Lung microvascular endothelial cell (primary cell): ENCODE measurements at places on chromosomes 12 and 14. TPM values are rescaled to one million over a fixed set of nuclear protein-coding genes. Genes with fewer than 3 reads are reported as not detected.
A peak's percentile ranks its signal among the peaks of the same experiment; 100 is the strongest.

DNA sequence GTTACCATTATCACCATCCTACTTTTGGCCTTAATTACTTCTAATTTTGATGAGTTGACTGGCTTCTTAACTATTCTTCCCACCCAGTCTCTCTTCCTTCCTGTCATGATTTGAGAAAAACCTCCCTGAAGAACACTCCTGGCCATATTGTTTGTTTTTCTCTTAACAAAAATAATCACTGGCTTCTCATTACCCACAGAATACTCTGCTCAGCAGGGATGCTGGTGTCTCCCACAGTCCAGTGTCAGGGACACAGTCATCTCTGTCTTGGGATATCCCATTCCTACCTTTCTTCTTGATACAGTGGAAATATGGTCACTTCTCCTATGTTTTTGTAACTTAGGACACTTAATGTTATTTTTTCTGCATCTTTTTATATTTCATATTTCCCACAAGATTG lies 103.7 kb downstream of the SRGAP1 start:
- no peak for DNase-seq

AKAP5 gene
- 0.20 and 0.22 TPM in 2 replicates for total RNA-seq

ESPL1 gene
- total RNA-seq, result 0.99 and 3.7 TPM in 2 replicates

DNA sequence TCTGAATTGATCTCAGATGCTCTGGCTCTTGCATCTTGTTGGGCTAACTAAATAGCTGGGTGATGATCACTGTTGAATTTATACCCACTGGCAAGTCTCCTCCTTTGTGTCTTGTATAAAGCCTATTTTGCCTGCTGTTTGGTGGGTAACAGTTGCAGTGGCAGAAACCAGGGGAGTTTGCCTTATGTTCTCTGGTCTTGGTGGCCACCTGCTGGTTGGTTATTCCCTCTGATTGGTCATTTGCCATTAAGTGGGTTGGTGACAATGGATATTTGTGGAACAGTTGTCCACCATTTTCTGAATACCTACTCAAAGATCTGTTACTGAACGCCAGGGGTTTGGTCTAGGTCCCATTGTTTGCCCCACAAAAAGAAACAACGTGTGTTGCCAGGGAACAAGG lies 52.1 kb downstream of the AVPR1A start:
- peak; percentile 3 for DNase-seq

DNA sequence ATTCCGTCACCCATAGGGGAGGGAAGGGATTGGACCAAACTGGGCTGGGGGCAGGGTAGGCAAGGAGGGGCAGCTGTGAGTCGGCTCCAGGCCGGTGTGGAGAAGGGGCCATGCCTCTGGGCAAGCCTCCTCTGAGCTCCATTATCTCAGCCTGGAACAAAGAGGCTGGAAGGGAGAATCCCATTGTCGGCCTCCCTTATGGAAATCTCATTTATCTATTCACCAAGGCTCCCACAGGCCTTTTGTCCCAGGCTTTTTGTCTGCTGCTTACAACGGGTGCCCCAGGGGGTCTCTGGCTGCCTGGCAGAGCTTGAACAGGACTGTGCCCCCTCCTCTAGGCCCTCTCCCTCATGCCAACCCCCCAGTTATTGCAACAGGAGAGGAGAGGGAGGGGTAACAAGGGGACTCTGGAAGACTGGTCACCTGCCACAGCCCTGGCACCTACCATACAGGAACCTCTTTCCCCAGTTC lies 19.5 kb downstream of the FIGNL2 start:
- no peak for DNase-seq

GRCh38 chr12:105954951-105955931 lies 183.5 kb downstream of the NUAK1 start:
- DNase-seq, result no peak

DNA sequence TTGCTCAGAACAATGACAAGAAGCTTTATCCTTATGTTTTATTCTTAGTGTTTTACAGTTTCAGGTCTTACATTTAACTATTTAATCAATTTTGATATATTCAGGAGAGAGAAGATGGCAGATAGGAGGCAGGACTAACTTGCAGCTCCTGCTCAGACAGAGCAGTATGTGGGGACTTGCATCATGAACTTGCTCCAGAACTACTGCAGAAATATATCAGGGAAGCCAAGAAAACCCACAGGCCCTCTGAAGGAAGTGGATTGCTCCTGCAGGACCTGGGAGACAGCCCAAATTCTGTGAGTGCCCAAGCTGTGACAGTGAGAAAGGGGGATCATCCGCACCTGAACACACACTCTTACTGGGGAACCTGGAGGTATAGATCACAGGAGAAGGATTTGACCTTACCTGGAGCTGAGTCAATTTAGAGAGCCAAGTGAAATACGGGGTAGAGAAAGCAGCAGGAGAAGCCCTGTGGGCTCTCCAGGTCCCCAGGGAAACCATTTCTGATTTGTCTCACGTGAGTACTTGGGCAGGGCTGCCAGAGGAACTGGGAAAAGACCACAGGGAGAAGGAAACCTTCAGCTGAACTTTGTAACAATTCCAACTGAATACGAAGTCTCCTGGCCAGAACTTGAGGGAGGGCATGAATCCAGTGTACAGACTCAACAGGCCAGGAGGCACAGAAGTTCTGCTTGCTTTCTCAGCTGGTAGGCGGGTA lies 28.9 kb upstream of the TSPAN8 start:
- no peak for DNase-seq

DNA sequence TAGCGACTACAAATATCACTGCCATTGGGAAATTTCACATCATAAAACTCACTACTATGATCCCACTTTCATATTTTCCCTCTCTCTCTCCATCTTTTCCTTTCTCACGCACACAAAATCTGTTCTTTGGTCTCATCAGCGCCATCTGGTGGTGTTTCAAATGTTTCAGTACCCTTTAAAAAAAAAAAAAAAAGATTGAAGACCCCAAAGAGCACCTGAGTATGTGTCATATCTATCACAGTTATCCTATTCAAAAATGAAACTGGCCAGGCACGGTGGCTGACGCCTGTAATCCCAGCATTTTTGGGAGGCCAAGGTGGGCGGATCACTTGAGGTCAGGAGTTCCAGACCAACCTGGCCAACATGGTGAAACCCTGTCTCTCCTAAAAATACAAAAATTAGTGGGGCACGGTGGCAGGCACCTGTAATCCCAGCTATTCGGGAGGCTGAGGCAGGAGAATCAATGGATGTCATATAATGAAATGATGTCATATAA lies 72.4 kb downstream of the TTC9 start:
- peak; percentile 82 for DNase-seq
